ENCODE measurements at places on chromosomes 11 and 22. TPM values are rescaled to one million over a fixed set of nuclear protein-coding genes. Genes with fewer than 3 reads are reported as not detected.

DNA sequence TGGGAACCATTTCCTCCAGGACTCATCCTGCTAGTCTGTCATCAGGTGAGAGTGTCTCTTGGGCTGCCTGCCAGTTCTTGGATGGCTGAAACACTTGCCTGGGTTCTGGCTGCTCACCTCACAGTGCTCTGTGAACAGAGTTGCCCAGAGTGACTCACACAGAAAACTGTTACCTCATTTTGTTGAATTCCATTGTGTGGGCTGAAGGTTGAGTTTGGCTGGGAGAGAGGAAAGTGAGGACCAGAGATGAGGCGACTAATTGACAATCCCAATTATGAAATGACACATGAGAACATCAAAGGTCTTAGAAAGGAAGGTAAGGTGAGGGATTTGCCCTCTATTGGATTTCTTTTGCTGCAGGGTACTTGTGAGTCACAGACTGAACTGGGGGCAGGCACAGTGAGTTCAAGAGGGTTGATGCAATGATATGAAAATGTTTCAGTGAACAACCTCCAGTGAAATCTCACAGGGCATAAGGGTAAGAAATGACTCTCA, 20.2 kb upstream of the CALCB start:
- DNase-seq = no peak

DNA sequence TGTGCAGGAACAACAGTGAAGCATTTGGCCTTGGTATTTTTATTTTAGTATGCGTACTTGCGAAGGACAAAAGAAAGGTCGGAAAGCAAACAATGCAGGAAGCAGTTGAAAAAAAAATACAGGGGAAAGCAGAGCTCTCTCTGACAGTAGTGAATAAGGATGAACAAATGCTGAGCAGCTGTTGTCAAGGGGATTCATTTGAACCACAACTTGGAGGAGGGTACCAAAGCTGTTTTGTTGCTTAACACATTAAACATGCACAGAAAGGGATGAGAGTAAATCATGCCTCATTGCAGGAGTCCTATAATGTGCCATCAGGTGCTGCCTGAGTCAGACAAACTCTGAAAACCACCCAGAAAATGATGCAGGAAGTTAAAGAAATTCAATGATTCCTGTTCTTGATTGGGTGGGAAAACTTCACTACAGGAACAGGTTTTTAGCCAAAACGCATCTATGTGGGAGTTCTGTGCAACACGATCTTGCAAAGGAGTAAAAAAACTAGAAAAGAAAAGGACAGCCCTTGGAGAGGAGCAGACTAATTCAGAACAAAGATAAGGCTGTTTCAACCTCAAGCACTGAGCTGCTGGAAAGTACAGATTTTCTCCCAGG, 2113.5 kb downstream of the LRRC4C start:
- DNase-seq = no peak

DNA sequence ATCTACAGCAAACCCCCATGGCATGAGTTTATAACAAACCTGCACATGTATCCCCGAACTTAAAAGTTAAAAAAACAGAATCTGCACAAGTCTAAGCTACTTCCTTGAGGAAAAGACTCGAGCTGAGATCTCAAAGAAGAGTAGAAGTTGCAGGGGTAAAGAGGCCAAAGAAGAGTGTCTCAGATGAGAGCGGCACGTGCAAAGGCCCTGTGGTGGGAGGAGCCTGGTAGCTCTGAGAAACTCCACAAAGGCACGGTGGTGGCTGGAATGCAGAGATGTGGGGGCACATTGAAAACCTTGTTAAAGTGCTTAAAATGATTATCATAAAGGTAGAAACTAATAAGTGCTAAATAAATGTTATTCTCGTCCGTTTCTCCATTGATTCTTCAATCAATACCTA, 103.2 kb upstream of the GRK3 start:
- DNase-seq = no peak

Gene SCARF2
- 3.1 TPM for total RNA-seq

Measured in naive thymus-derived CD8-positive, alpha-beta T cell (primary cell).